ENCODE measurements at places on chromosomes 11 and 22. TPM values are rescaled to one million over a fixed set of nuclear protein-coding genes. Genes with fewer than 3 reads are reported as not detected.
A peak's percentile ranks its signal among the peaks of the same experiment; 100 is the strongest.

- peak overlapping the region; percentile 49 for H3K4me3 ChIP-seq
- H3K4me1 ChIP-seq = peaks cover 49% of the 10 kb centered on the region
- peaks cover 1% of the 10 kb centered on the region for H3K36me3 ChIP-seq
- H3K27me3 ChIP-seq = no peaks in the 10 kb centered on the region
- peak overlapping the region; percentile 99 for H3K27ac ChIP-seq
- DNase-seq = peak; percentile 73
These were observed 50.2 kb downstream of the LIF start for GRCh38 chr22:30196141-30196879.

GPR83 gene
- 0.09 TPM for total RNA-seq

BTBD18 gene
- total RNA-seq = not detected

PHETA2 gene
- total RNA-seq = 7.8 TPM

DGAT2 gene
- total RNA-seq = 1.3 TPM

USH1C gene
- total RNA-seq = 0.54 TPM
